GOT3 (cell line): ENCODE measurements at places on chromosomes 7 and 10.

DNA sequence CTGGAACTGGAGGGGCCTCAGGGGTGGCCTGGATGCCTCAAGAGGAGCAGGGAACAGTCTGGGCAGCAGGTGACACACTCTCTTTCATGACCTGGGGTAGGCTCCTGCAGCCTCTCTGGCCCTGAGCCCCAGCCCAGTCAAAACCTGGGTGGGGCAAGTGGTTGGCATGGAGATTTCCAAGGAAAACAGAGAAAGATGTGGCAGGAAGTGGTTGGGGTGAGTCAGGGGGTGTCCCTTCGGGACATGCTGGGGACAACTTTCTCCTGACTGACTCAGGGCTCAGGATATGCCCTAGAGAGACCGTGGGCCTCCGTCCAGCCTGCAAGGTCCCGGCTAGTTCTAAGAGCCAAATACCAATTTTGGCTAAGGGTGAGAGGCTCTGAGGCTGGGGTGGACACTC lies 2.9 kb downstream of the AQP1 start:
- DNase-seq, result peak; percentile 70

- no peak for DNase-seq
These were observed 712.8 kb downstream of the PARD3 start for GRCh38 chr10:34102237-34102673.

GRCh38 chr7:29606830-29607229 lies 43.2 kb downstream of the PRR15 start:
- DNase-seq, result no peak

- DNase-seq, result no peak
These were observed 43.3 kb downstream of the POLR1F start for GRCh38 chr7:19665399-19666008.

DNA sequence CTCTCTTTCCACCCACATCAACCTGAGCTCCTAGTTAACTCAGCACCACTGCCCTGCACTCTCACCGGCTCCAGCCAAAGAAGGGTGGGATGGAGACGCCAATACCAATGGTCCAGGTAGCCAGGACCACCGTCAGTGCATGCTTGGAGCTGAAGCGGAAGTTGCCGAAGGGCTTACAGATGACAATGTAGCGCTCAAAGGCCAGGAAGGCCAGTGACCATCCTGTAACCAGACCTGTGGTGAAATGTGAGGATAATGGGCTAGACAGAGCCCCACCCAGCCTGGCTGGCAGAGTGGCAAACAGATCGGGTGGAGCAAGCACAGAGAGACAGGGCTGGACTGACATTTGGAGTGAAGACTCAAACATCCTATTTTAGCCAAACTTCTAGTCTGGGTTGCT lies 673 bp downstream of the OPN1SW start:
- no peak for DNase-seq

DNA sequence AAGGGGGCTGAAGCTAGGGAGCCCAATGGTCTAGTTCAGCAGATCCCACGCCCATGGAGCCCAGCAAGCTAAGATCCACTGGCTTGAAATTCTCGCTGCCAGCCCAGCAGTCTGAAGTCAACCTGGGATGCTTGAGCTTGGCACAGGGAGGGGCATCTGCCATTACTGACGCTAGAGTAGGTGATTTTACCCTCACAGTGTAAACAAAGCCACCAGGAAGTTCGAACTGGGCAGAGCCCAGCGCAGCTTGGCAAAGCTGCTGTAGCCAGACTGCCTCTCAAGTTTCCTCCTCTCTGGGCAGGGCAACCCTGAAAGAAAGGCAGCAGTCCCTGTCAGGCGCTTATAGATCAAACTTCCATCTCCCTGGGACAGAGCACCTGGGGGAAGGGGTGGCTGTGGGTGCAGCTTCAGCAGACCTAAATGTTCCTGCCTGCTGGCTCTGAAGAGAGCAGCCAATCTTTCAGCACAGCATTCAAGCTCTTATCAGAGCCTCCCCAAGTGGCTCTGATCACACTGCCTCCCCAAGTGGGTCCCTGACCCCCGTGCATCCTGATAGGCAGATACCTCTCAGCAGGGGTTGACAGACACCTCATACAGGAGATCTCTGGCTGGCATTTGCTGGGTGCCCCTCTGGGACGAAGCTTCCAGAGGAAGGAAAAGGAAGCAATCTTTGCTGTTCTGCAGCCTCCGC lies 167.8 kb downstream of the CCDC71L start:
- DNase-seq, result no peak

GRCh38 chr7:47291461-47292081 lies 290.3 kb downstream of the TNS3 start:
- no peak for DNase-seq

- DNase-seq, result peak; percentile 29
These were observed 57.6 kb upstream of the EZH2 start for GRCh38 chr7:148941598-148942275.

DNA sequence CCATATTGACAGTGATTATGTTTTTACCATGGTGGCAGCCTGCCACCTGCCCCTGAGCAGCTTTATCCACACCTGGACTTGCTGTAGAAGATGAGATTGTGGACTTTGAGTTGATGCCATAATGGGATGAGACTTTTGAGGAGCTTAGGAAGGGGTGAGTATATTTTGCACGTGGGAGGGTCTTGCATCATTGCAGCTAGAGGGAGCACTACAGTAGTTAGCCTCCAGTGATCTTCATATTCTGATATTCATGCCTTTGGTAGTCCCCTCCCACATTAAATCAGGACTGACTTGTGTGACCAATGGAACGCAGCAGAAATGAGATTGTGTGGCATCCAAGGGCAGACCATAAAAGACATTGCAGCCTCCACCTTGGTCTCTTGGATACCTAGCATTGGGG lies 18.2 kb upstream of the COL13A1 start:
- DNase-seq, result no peak

DNA sequence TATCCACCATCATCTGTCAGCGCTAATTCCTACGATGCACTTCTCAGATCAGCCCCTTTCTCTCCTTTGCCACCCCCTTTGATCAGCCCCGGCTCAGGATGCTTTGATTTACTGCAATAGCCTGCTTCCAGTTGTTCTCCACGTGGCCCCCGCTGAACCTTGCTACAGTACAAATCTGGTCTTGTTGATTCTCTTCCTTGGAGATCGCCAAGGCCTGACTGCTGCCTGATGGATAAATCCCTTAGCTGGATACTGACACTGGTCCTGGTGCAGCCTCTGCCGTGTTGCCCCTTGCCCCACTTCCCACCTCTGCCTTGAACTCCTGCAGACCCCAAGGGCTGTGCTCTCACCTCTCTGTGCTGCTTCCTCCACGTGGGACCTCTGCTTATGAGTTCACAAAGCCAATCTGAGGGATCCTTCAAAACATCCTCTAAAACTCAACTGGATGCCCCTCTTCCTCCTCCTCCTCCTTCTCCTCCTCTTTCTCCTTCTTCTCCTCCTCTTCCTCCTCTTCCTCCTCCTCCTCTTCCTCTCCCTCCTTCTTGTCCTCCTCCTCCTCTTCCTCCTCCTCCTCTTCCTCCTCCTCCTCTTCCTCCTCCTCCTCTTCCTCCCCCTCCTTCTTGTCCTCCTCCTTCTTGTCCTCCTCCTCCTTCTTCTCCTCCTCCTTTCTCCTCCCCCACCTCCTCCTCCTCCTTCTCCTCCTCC lies 15.3 kb downstream of the PLXNA4 start:
- DNase-seq, result no peak

DNA sequence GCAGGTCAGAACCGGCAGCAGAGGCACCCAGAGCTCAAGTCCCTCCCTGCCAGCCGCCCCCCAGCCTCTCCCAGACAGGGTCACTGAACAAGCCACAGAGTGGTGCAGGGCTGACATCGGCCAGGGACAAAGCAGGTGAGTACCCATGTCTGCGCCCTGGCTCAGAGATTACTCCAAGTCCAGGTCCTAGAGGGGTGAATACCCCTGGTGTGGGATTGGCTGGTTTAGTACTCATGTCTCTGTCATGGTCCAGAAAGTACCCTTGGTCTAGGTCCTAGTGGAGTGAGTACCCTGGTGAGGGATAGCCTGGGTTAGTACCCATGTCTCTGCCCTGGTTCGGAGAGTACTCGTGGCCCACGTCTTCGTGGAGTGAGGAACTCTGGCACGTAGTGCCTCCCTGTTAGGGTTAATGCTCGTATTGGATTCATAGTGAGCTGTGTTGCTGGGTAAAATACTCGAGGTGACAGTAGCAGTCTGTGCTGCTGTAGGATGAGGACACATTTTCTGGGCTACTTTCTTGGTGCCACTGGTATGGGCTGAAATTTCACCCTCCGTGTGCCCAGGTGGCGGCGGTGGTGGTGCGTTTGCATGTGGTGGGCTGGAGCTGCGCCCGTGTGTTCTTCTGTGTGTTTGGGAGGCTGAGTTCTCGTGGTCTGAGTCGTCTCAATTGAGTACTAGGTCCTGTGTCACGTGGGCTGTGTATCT lies 25.5 kb upstream of the KNDC1 start:
- no peak for DNase-seq

- no peak for DNase-seq
These were observed 701 bp upstream of the CUL1 start for GRCh38 chr7:148698007-148698396.

DNA sequence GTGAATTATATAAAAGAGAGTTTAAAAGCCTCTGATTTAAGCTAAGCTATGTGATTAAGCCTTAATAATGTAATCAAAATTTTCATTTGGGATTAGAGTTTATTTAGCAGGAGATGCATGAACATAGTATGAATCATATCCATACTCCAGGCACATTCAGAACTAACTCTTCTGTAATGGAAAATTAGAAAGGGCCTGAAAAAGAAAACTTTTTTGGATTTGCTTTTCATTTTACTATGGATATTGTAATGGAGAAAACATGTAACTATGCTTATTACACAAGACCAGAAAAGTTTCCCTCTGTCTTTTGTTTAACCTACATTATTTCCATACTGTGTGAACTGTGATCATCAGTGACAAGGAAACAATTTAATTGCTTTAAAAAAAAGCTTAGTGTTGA lies 22.0 kb downstream of the TES start:
- DNase-seq, result no peak

DNA sequence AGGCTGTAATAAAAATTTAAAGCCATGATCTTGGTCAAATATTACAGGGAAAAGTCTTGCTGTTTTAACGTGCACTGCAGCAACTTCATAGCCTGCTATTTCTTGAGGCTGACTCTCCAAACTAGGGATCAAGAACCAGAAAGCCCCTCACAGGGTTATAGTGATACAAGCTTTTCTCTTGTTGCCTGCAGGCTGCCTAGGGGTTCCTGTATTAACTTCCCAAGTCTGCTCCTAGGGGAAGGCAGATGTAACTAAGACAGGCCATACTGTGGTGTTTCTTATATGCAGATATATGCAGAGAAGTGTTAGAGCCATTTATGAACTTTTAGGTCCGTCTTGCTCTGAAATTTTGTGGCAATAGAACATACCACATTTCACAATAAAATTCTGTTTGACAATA lies 175.7 kb downstream of the FOXP2 start:
- no peak for DNase-seq

GRCh38 chr10:24414597-24414996 lies 205.7 kb downstream of the KIAA1217 start:
- DNase-seq, result no peak

GRCh38 chr7:128108641-128109423 lies 77.6 kb upstream of the LRRC4 start:
- DNase-seq, result no peak

DNA sequence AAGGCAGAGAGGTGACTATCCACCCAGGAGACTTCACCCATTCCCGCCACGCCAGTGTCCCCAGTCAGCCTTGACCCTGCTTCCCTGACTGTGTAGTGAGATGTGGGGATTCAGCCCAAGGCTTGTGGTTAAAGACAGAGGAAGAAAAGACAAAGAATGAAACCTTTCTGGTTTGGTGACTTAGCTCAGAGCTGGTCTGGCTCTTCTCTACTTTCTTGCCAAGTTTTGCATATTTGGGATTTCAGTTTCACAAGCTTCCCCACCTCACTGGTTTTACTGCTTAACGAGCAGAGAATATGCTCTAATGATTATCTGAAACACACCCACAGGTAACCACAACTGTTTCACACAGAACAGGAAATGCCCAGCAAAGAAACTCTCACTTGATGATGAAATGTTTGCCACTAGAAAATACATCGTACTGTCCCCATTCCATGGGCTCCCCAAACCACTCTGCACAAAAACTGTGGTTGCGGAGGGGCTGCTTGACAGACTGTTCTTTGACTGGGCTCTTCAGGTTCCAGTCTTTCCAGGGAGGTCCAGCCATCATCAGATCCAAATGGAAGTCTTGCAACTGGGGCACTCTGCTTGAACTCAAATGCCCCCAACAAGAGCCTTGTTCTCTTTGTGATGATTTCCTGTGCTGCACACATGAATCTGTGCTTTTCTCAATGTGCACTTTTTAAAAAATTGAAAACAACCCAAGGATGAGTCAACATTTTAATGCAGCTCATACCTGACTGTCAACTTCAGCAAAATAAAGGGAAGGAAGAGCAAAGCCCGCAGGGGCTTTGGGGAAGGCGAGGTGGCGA lies 95.5 kb downstream of the CTBP2 start:
- no peak for DNase-seq

GRCh38 chr7:51456431-51457060 lies 139.9 kb upstream of the COBL start:
- no peak for DNase-seq

- no peak for DNase-seq
These were observed 56.8 kb upstream of the SVIL start for GRCh38 chr10:29691564-29692072.

- DNase-seq, result no peak
These were observed 1.4 kb downstream of the WNT16 start for GRCh38 chr7:121330053-121330833.

DNA sequence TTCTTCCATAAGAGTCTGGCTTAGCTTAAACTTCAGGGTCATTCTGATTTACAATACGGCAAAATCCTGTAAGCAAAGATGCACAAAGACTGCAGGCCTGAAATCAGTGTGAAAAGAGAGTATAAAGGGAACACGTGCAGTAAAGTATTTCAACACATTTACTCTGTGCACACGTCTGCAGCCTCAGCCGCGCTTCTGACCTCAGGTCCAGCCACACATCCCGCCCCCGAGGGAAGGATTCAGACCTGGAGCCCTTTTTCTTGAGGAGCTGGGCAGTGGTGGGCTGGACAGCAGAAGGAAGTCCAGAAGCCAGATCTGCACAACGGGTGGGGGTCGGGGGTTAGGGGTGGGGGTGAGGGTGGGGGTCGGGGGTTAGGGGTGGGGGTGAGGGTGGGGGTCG lies 58.9 kb upstream of the FAM20C start:
- DNase-seq, result no peak

GRCh38 chr10:112409755-112410154 lies 35.8 kb downstream of the ACSL5 start:
- DNase-seq, result no peak

GRCh38 chr7:129829737-129830631 lies 122.8 kb downstream of the UBE2H start:
- DNase-seq, result no peak

GRCh38 chr10:28403090-28403489 lies 100.2 kb upstream of the MPP7 start:
- no peak for DNase-seq

DNA sequence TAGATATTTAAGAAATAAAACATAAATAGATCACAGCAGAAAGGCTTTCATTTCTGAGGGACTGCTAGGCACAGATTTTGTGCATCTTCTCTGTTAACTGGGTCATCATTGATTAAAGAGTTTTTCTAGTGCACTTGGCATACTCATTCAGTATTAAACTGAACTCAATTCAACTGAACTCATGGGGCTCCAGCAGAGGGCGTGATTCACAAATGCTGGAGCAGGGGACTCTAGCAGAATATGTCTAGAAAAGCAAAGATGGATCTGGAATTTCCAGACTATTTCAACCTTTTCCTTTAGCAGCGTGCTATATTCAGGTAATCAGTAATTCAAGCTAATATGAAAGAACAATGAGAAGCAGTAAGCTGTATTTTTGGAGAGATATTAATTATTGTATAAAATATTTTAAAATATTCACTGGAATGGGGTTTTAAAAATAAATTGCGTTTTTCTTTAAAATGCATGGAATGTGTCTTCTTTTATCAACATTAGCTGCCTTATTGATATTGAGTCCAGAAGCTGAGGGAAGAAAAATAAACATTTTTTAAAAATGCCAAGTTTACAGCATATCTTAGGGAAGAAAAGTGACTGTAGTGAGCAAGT lies 296.8 kb upstream of the CACNA2D1 start:
- no peak for DNase-seq
